ENCODE measurements at places on chromosomes 13 and 19.

- DNase-seq: no peak
Observed at GRCh38 chr19:49210108-49210900, 52.7 kb downstream of the TRPM4 start.

GRCh38 chr13:107807306-107808073 lies 407.8 kb downstream of the LIG4 start:
- no peak for DNase-seq

DNA sequence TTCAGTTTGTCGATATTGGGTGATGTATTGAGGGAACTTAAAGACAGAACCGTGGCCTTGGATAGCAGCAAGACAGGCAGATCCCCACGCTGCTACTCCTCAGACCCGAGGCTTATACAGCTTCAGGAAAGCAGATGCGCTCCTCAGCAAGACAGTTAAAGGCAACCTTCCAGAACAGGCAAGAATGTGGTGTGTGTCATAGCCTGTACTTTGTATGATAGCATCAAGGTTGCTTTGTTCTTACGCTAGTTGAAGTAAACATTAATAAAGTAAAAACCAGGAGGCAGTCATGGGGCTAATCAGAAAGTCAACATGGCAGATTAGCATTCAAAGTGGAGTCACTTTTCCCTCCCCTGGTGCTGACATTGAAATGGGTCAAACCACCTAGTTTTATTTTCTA lies 473.2 kb downstream of the DCT start:
- no peak for DNase-seq

DNA sequence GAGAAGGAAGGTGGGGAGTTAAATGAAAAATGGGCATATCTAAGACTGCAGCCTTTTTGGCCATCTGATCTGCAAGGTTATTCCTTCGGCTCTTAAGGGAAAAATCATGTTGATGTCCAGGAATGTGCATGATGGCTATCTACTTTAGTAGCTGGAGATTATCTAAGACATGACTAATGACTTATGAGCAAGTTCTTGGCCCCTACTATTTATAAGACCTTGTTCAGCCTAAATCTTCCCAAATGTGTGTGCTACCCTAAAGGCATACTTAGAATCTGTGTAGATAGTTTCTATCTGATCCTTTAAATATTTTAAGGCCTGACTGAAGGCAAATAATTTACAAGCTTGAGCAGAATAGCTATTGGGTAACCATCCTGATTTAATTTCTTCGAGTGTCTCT lies 41.8 kb upstream of the CD177 start:
- DNase-seq: no peak

DNA sequence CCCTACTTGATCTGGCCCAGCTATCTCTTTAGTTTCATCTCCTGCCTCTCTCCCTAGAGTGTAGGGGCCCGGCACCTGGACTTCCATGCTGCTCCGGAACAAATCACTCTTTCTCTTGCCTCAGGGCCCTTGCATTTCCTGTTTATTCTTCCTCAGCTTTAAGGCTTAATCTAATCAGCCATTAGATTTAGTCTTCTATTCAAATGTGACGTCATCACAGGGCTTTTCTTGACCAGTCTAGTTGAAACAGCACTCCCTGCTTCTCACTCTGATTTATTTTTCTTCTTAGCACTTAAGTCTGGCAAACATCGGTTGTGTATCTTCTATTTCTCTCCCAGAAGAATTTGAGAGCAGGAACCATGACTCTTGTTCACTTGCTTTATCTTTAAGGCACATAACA lies 564.1 kb downstream of the EFNB2 start:
- no peak for DNase-seq

DNA sequence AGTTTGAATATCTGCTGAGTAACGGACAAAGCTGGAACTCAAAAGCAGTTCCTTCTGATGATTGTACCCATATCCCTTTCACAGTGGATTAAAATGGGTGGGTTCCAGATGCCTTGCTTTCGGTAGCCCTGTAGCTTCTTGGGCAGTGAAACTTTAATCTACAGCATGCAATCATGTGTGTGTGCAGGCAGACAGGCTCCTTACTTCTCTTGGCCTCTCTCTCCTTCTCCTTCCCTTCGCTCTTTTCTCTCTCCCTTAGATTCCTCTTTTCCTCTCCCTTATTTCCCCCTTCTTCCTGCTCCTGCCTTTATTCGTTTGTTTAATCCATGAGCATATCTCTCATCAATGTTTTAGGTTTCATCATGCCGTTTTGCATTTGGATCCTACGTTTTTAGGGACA lies 8.1 kb downstream of the DGKH start:
- no peak for DNase-seq

DNA sequence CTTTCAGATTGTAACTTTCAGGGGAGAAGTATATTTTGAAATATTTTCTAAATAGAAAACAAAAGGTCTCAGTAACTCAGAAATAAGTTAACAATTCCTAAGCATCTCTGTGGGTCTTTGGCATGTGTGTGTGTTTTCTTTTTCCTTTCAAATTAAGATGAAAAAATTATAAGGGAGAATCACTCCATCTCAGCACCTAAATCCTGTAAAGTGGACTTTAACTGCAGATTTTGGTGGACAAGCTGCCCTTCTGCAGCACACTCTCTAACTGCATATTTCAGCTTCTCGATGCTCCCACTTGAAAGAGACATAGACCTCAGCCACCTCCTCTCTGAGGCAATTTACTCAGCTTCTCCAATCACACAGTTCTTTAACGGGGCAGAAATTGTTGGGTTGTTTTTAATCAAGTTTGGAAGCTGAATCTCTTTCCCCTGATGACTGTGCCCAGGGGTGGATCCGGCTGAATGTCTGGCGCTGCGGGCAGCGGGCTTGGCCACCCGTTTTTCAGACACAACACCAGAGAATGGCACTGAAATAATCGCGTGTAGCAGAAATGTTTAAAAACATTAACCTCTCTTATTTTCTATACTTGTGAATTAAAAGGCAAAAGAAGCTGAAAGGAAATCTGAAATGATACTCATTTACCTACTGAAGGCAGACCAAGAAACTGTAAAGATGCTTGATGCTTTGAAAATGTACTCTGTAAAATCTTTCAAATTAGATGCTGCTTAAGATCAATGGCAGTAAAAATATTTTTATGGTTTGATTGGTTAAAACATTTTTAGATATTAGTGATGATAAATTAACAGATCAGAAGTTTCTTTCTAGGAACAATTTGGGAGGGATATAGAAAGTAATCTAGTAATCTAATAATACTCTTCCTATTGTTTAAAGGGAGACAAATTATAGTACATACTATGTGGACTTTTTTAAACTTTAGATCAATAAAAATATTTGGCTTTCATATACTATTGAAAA lies 12.4 kb downstream of the ZIC2 start:
- no peak for DNase-seq

DNA sequence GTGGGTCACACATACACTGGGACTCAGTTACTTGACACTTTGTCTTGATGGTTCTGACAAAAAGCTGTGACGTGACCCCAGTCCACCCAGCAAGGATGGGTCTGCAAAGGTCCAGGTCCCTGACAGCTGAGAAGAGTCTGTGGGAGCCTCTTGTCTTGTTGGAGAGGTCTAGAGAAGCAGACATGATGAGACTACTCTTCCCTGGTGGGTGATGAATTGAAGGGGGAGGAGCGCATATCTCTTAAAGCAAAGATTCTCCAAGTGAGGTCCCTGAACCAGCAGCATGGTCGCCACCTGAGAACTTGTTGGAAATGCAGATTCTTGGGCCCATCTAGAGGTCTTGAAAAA lies 78.5 kb upstream of the MEDAG start:
- DNase-seq: no peak

DNA sequence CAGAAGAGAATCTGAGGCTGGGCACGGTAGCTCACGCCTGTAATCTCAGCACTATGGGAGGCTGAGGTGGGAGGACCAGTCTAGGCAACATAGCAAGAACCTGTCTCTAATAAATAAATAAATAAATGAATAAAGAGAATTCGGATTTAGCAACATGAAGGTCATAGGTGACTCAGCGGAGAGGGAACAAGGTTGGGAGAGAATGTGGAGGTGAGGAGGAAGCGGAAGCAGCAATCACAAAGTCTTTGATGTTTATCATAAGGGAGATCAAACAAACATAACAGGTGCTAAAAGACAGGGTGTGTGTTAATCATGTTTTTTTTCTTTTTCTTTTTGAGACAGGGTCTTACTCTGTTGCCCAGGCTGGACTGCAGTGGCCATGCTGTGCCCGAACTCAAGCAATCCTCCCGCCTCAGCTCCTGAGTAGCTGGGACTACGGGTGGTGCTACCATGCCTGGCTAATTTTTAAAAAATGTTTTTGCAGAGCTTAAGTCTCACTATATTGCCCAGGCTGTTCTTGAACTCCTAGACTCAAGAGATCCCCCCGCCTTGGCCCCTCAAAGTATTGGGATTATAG lies 16.3 kb downstream of the PBX4 start:
- DNase-seq: no peak

DNA sequence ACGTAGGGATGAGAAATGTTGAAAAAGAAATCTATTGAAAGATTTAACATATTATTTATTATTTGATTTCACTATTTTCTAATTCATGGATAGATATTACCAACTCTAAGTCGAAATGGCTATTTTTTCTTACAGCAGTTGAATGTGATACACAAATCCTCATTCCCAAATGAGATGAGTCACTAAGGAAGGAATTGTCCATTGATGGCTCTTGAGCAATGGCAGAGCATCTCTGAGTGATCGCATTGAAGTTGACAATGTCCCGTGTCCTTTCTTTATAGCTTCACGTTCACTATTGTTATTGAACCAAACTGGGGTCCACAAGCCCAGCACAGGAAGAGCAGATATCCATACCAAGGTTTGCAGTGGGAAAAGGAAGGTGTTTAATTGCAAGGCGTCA lies 648.3 kb upstream of the SPRY2 start:
- DNase-seq: no peak

- no peak for DNase-seq
Observed at GRCh38 chr13:80242728-80243427, 98.0 kb downstream of the SPRY2 start.

DNA sequence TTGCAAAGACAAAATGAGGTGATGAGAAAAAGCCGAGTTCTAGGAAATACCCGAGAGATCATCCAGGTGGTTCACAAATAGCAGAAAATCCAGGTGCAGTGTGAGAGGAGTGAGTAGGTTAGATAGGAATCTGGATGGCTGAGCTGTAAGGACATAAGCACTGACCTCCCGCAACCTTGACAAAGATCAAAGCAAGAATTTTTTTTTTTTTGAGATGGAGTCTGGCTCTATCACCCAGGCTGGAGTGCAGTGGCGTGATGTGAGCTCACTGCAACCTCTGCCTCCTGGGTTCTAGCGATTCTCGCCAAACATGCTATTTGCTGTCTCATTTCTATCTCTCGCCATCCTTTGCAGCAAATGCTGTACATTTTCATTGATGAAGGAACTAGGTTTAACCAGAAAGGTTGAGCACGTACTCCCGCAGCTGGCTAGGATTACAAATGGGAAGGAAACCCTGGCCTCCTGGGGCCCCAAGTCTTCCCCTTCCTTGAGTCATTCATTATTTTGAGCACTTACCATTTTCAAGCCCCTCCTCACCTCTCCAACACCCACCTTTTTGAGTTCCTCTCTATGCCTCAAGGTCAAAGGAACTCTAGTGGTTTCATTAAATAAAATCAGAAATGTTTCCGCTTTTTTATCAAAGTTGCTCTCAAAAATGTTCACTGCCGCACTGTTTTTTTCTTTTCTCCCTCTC lies 38.8 kb downstream of the NLRP12 start:
- DNase-seq: no peak

DNA sequence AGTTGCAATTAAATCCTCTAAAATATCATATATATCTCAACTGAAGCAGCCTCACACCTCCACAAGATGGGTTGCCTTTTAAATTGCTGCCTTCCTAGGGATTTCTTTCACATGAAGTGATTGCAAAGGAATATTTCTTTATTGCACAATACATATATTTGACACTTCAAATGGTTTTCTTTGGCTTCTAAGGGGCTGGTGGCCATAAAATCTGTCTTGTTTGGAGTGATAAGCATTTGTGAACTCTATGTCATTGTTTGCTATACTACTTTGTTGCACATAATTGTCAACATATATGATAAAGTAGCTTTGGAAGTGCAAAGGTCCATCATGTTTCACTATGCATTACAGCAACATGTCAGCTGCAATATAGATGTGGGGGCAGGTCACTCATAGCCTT lies 2380.9 kb downstream of the PCDH9 start:
- no peak for DNase-seq

- no peak for DNase-seq
Observed at GRCh38 chr19:16521715-16522289, 20.4 kb downstream of the CHERP start.

- DNase-seq: no peak
Observed at GRCh38 chr13:81140675-81141074, 799.7 kb upstream of the SPRY2 start.

- DNase-seq: no peak
Observed at GRCh38 chr13:105788530-105788929, 746.9 kb downstream of the EFNB2 start.

GRCh38 chr13:26528527-26528926 lies 29.0 kb upstream of the WASF3 start:
- no peak for DNase-seq

GRCh38 chr13:60716313-60716712 lies 319.3 kb downstream of the TDRD3 start:
- no peak for DNase-seq

DNA sequence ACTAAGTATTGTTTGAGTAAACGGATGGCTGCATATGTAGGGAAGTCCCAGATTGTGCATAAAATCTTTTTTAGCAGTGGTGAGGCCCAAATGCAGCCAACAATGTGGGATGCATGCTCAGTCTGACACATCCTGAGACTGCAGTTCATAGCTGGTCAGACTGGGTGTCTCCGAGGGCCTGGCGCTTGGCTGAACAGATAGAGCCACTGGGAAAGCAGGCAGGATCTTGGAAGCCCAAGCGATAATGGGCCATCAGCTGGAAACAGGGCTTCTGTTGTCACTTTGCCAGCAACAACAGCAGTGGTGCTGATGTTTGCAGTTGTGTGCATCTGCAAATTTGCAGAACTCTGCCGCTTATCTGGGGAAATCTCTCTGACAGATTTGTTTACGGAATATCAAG lies 36.1 kb downstream of the MTUS2 start:
- DNase-seq: no peak

GRCh38 chr19:46081928-46082727 lies 41.3 kb upstream of the IGFL4 start:
- no peak for DNase-seq

DNA sequence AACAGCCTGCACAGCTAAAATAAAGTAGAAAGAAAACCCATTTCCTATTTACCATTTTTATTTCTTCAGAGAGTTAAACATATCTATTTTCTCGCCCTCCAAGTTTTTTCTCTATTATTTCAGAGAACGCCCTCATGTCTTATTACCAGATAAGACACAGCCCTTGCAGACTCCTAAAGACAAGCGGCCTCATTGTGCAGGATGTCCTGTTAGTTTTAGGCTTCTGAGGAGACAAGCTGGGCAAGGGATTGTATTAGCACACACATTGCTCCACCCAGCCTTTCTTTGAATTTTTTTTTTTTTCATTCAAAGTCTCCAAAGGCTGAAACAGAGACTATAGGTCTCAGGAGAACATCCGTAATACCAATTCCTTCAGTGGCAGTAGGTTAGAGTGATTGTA lies 101.8 kb upstream of the UBL3 start:
- no peak for DNase-seq

Data from stimulated activated CD8-positive, alpha-beta memory T cell treated with anti-CD3 and anti-CD28 coated beads, Interleukin-2, amount 100 ng/mL, for 1 hour (primary cell).